ENCODE measurements at places on chromosomes 13 and 19. TPM values are rescaled to one million over a fixed set of nuclear protein-coding genes. Genes with fewer than 3 reads are reported as not detected.

Gene GRIK5
- 0.93 TPM for total RNA-seq

Gene ZNF578
- total RNA-seq = not detected

Gene ACP7
- total RNA-seq = 0.15 TPM

Gene RASIP1
- 0.43 TPM for total RNA-seq

Gene KLHL26
- total RNA-seq = 2.3 TPM

Gene MAMSTR
- 0.42 TPM for total RNA-seq

Gene TSHZ3
- total RNA-seq = 3.0 TPM

Gene FLT1
- total RNA-seq = not detected

Gene ZC3H13
- 19.8 TPM for total RNA-seq

Gene COX6B2
- 1.5 TPM for total RNA-seq

Gene LILRB2
- total RNA-seq = not detected

Gene LAIR2
- not detected for total RNA-seq

Measured in A549 treated with CpdA at 1 μM for 4 hours (cell line).